ENCODE measurements at places on chromosomes 2 and 18. TPM values are rescaled to one million over a fixed set of nuclear protein-coding genes. Genes with fewer than 3 reads are reported as not detected.

DNA sequence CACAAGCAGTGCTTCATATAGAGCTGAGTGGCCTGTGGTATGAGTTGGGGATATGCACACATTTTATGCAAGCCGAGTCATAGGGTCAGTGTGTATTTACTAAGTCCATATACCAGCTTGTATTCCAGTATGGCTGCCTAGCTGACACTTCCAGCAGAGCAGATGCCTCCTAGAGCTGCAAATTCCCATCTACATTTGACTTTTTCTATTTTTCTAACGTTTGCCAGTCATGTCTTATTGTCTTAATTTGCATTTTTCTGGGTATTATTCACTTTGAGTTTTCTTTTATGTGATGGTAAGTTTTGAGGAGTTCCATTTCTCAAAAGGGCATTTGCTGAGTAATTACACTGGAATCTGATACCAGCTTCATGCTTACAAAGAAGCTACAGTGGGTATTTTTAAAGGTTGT is 334.5 kb upstream of the CDH2 start:
- no peak for DNase-seq

DNA sequence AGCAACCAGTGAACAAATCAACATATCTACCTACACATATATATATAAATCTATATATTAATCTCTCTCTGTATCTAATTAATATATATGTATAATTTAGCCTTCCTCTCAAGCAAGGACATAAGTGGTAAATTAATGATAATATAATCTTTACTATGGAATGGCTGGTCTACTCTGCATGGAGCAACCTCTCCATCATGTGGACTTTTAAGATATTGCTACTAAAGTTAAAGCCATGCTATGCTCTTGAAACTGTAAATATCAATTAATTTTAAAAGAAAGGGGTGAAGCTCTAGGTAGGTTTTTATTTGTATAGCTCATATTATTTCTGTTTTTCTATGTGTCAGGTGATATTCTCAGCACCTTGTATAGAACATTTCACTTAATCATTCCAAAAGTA is 147.0 kb downstream of the PPP1R1C start:
- DNase-seq: no peak

GRCh38 chr18:13019301-13019700 is 28.1 kb downstream of the CEP192 start:
- DNase-seq: no peak

DNA sequence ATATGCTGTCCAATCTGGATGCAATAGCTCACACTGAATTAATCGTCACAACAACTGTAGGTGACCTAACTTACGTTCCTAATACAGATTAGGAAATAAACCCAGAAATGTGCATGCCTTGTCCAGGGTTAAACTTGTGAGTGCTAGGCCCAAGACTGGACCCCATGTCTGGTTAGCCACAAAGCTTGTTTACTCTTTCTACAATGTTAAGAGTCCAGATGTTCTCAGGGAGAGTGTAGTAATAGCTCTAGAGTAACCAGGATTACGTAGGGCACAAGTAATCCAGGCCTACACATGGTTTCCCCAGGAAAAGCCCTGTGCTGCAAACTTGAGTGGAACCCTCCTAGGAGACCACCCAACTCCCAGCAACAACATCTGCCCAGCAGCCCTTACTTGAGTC is 26.2 kb downstream of the TRIB2 start:
- no peak for DNase-seq

DNA sequence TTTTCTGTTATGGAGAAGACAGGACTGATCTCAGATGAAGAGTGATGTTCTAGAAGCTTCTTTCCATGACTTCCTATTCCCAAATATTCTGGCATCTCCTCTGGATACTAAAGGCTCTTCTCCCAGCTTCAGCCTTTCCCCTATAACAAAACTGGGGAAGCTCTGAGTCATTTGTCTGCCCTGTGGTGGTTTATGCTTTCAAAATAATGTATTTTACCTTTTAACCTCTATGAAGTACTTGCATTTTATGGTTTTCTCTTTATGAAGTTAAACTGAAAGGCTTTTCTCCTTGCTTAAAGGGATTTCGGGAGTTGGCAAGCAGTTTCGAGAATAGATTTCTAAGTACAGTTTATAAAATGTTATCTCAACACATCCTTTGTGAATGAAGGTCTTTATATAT is 104.4 kb downstream of the TANC1 start:
- DNase-seq: no peak

SMYD1 gene
- polyA plus RNA-seq: under 0.01 TPM

DNA sequence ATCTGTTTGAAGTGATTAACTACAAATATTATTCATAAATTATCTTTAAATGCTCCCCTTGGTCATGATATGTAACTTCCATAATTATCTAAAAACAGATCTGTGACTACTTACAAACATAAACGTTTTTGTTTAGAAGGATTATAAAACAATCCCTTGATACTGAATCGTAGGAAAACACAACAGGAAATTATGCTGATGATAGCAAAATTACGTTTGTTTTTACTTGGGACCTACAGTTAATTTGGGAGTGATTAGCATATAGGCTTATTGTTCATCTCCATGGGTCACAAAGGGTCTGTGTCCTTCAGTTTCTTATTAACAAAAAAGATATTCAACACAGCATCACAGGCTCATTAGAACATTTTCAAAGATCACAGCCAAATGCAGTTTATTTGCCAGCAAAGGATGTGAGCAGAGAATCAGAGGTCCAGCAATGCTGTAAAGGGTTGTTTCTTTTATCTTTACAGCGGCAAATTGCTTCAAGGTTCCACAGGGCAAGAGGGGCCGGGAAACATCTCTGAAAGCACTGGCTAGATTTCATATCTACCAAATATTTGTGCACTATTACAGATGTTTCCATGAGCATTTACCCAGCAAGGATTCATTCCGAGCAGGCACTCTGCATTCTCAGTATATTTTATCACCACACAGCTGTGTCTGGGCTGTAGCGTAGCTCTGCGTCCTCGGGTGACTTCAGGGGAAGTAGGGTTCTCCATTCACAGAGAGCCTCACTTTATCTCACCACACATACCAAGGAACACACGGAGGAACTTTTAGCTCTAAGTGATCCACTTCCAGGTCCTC is 4.1 kb downstream of the CCDC195 start:
- DNase-seq: no peak

DNA sequence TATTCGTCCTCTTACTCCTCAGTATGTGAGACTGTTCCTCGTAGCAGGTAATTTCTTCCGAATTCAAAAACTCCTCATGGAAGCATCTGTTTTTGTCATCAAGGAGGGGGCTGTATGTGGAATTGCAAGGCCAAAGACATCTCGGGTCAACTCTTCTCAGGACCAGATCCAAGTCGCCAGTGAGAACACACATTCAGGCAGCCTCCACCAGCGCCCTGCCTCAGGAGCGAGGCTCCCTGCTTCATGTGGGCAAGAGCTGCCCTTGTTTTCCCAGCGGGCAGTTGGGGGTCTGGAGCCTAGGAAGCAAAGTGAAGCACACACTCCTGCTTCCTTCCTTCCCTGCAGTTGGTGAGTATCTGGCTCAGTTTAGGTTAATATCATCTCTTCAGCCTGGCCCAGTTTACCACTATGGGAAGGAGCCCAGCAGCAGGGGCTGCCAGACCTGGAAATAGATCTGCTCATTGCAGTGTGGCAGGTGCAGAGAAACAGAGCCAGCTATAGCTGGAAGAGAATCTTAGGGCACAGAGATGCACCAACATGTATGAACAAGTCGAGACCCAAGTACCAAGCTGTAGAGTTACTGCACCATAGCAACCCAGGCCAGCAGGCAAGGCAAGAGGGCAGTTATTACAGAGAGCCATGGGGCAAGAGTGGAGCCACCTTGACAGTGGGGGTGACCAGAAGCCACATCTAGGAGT is 25.3 kb downstream of the TMEM127 start:
- DNase-seq: no peak

- DNase-seq: peak; percentile 75
Measured at GRCh38 chr18:41391616-41392595, 563.1 kb upstream of the PIK3C3 start.

All from aorta (tissue), 5 donors.